ENCODE measurements at places on chromosomes 4 and X. TPM values are rescaled to one million over a fixed set of nuclear protein-coding genes. Genes with fewer than 3 reads are reported as not detected.

The ZXDA gene
- total RNA-seq = 8.0 TPM

The EDNRA gene
- 8.6 TPM for total RNA-seq

The TRIM75 gene
- total RNA-seq = not detected

The FAAH2 gene
- 8.2 TPM for total RNA-seq

GRCh38 chrX:39652336-39652735 is 445.4 kb downstream of the BCOR start:
- no peaks in the 10 kb centered on the region for H3K36me3 ChIP-seq
- no peak overlapping the region for H3K27ac ChIP-seq
- H3K4me1 ChIP-seq = no peaks in the 10 kb centered on the region
- H3K4me3 ChIP-seq = no peak overlapping the region
- DNase-seq = no peak
- H3K27me3 ChIP-seq = no peaks in the 10 kb centered on the region

- no peak overlapping the region for H3K27ac ChIP-seq
- no peaks in the 10 kb centered on the region for H3K36me3 ChIP-seq
- H3K4me3 ChIP-seq = no peak overlapping the region
- H3K4me1 ChIP-seq = no peaks in the 10 kb centered on the region
- no peak for DNase-seq
Observed at GRCh38 chr4:175823015-175823742, 11.1 kb upstream of the GPM6A start.

- no peak overlapping the region for H3K27ac ChIP-seq
- H3K4me1 ChIP-seq = no peaks in the 10 kb centered on the region
- DNase-seq = no peak
- no peak overlapping the region for H3K4me3 ChIP-seq
Observed at GRCh38 chrX:133958997-133959688, 26.3 kb downstream of the GPC3 start.

DNA sequence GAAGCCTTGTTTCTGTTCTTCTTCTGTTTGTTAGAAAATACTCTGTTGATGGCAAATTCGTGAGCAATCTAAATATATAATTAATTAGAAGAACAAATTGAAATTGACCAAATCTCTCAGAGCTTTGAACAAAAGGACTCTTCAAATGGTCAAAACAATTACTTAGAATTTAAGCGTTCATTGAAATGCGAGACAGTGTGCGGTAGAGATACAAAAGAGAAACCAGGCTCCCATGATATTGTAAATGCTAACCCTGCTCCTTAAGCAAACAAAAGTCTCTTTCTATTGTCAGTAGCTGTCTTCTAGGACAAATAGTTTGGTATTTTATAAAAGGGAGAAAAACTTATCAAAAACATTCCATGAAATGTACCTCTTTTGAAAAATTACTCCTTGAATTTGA is 453.4 kb upstream of the MAGEB2 start:
- H3K27me3 ChIP-seq = no peaks in the 10 kb centered on the region
- H3K27ac ChIP-seq = no peak overlapping the region
- no peaks in the 10 kb centered on the region for H3K4me1 ChIP-seq
- no peak for DNase-seq
- no peaks in the 10 kb centered on the region for H3K36me3 ChIP-seq
- no peak overlapping the region for H3K4me3 ChIP-seq

DNA sequence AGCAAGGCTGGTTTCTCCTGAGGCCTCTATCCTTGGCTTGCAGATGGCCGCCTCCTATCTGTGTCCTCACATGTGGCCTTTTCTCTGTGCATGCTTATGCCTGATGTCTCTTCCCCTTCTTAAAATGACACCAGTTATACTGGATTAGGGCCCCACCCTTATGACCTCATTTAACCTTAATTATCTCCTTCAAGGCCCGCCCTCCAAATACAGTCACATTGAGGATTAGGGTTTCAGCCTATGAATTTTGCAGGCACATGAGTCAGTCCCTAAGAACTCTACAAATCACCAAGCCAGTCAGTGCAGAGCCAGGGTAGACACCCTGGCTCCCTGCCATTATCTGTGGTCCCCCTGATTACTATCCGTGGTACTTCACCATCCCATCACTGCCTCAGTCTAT is 51.6 kb downstream of the MAML3 start:
- no peak overlapping the region for H3K27ac ChIP-seq
- no peak overlapping the region for H3K4me3 ChIP-seq
- no peaks in the 10 kb centered on the region for H3K27me3 ChIP-seq
- DNase-seq = no peak
- no peaks in the 10 kb centered on the region for H3K36me3 ChIP-seq

GRCh38 chr4:154364066-154364845 is 127.3 kb downstream of the DCHS2 start:
- H3K27ac ChIP-seq = no peak overlapping the region
- H3K4me1 ChIP-seq = no peaks in the 10 kb centered on the region
- no peak overlapping the region for H3K4me3 ChIP-seq
- DNase-seq = no peak
- H3K36me3 ChIP-seq = no peaks in the 10 kb centered on the region
- no peaks in the 10 kb centered on the region for H3K27me3 ChIP-seq

DNA sequence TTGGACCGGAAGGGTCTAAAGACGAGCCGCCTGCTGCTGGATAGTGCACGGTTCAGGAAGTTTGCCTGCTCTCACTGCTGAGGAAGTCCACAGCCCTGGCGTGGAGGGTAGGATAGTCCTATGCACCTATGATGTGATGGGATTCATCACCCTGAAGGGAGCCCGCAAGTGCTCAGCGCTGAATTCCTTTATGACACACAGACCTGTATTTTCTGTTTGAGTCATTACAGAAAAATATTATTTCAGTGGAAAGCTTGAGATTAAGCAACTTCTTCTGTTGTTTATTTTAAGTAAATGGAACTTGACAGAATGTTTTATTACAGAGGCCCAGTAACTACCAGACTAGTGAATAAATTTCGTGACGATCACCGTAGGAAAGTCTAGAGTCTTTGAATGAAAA is 123.2 kb downstream of the TRIML1 start:
- no peaks in the 10 kb centered on the region for H3K36me3 ChIP-seq
- no peaks in the 10 kb centered on the region for H3K27me3 ChIP-seq
- no peak overlapping the region for H3K27ac ChIP-seq
